ENCODE measurements at places on chromosomes 11 and 22. TPM values are rescaled to one million over a fixed set of nuclear protein-coding genes. Genes with fewer than 3 reads are reported as not detected.

DNA sequence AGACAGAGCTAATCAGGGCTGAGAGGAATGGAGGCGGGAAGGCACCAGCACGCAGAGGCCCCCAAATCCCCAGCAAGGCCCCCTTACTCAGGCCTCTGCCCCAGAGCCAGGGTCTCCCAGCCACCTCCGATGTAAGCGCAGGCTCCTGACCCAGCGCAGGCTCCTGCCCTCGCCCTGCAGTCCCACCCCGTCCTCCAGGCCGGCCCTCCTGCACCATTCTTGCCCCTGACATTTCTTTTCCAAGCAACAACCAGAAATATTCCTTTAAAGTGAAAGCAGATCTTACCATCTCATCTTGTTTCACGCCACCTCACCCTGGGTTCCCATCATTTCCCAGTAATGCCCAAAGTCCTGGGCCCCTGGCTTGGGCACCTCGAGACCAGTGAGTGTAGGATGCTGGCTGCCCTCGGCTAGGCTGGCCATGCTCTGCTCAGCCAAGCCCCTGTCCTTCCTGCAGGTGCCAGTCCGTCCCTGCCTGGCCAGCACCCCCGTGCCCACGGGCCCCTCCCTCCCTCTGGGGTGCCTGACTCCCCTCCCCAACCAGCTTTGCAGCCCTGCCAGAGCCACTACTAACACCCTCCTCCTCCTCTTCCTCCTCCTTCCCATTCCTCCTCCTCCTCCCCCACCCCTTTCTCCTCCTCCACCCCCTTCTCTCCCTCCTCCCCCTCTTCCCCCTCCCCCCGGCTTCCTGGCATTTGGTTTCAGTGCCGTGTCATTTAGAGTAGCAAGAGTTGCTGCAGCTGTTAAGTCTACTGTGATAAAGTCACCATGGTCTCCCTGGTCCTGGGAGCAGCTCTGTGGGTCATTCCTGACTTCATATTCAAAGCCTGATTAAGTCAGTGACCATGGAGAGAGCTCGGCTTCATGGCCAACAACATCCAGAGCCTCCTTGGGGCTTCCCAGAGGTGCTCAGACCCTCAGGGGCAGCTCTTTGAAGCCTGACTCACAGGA, 78.7 kb downstream of the PIWIL3 start:
- DNase-seq: no peak

GRCh38 chr11:71385091-71385490, 63.1 kb downstream of the DHCR7 start:
- no peak for DNase-seq

- DNase-seq: no peak
Observed at GRCh38 chr11:80722629-80723028, 1281.8 kb upstream of the TENM4 start.

The DUSP8 gene
- total RNA-seq: 2.6 TPM

The SCGB1D2 gene
- total RNA-seq: not detected

All from PC-9 (cell line).